LoVo (cell line): ENCODE measurements at places on chromosomes 3 and 15.
A peak's percentile ranks its signal among the peaks of the same experiment; 100 is the strongest.

- peak; percentile 46 for DNase-seq
These were observed 22.4 kb downstream of the B3GNT5 start for GRCh38 chr3:183275418-183275817.

DNA sequence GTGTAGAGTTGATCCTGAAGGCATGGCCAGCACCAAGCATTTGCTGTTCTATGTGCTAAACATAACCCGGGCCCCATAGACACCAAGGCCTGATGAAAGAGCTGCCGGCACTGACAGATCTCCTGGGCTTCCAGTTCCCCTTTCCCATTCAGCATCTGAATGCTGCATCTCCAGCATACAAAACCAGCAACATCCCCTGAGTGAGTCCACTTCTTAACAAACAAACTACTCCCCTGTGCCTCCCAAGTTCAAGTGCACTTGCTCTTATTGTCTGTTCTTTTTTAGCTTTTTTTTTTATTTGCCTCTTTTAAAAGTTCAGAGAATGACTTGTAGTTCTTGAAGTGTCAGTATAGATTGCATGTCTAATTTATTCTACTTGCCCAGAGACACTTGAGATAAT, 156.0 kb downstream of the EDEM1 start:
- no peak for DNase-seq

- no peak for DNase-seq
These were observed 525.5 kb upstream of the NAALADL2 start for GRCh38 chr3:174333640-174334039.

DNA sequence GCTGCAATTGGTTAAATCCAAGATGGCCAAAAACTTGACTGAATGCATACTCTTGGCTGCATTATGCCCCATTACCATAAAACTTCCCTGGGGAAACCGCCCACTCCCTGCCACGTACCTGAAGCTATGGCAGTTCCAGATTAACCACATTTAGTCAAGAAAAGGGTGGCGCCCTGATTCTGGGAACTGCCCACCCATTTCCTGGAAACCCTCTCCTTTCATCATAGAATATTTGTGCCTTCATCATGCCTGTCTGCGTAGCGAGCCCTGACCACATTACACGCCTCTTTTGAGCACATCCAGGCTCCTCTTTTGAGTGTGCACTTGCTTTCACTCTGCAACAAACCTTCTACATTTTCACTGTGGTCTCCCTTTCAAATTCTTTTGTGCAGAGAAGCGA, 5.2 kb downstream of the LINS1 start:
- DNase-seq: no peak

- no peak for DNase-seq
These were observed 7.7 kb downstream of the CRABP1 start for GRCh38 chr15:78347586-78348543.

DNA sequence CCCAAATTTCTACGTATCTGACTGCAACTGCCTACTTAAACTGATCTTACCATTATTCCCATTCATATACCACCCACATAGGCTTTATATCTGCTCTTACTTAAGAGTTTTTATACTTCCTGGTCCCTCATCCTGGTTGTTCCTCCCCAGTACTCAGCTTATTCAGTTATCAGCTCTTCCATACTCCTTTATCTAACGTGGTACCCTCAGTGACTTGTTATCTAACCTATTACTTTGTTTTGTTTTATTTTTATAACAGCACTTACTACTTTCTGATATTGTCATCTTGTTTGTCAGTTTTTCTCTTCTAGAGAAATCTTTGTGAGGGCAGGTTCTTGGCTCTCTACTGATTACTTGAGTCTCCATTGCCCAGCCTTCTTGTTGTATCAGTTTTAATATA, 100.6 kb downstream of the ZNF609 start:
- DNase-seq: no peak

DNA sequence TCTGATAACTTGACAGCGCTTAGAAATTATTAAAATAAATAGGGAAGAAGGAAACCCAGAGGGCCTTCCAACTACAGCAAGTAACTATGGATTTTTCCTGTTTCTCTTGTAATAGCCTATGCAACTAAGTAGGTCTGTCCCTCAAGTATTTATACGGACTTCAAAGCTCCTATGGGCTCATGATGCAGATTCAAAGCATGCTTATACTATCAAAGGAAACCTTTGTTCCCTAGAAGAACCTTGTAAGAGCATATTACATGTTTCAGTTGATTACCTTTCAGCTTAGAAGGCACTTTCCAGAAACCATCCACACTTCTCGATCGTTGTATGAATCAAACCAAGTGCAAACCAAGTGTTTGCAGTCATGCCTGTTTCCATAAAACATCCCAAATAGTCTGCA, 158.8 kb downstream of the ALCAM start:
- DNase-seq: no peak

DNA sequence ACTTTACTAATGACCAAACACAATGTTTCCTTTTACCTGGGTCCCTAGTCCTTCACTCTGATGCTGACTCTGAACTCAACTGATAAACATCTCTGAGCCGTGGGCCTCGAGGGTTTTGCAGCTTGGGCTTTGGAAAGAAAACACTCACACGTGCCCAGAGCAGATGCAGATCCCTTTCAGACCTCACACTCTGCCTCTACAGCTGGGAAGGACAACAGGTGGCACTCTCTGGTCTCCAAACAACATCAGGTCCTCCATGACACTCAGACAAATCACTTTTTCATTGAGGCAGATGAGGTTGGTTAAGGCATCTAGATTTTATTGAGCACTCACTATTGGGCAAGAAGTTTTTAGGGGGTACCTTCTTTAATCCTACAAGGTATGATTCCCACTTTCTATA, 64.7 kb upstream of the NTRK3 start:
- no peak for DNase-seq

- no peak for DNase-seq
These were observed 432.7 kb upstream of the ARHGEF26 start for GRCh38 chr3:153688301-153689120.

- DNase-seq: no peak
These were observed 222.3 kb downstream of the MEIS2 start for GRCh38 chr15:36877796-36878683.

DNA sequence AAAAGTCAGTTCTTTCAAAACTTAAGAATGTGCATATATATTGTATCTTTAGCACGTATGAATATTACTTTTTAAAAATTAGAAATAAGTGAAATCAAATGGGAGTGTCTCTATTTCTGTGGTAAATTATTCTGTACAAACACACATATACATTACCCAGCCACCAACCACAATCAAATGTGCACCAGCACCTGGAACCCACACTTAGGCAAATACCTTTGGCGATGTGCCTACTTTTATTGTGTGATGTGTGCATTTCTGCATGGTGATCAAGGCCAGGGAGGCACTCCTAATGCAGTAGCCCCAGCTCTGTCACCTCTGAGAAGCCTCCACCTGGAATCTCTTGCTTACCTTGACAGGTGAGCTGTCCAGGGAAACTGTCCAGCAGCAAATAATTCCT, 76.9 kb downstream of the PIK3R4 start:
- DNase-seq: no peak

- DNase-seq: no peak
These were observed 281.2 kb upstream of the ALCAM start for GRCh38 chr3:105085506-105085905.

DNA sequence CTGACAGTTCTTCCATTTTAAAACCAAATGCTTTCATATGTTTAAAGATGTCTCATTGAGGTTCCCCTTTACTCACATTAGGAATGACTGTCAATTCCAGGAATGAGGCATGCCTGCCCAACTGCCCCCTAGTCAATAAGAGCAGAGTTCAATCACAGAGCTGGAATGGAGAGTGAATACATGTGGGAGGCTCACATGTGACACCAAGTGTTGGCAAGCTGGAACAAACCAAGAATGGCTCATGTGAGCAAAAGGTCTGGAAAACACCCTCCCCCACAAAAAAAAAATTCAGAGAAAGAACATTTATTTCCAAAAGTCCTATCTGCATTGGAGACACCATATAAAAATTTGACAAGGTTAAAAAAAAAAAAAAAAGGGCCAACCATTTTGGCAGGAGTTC, 3.7 kb downstream of the PBRM1 start:
- no peak for DNase-seq
